ENCODE measurements at places on chromosomes 1 and 21.

GRCh38 chr1:175217721-175218531 lies 25.4 kb upstream of the KIAA0040 start:
- DNase-seq = no peak

DNA sequence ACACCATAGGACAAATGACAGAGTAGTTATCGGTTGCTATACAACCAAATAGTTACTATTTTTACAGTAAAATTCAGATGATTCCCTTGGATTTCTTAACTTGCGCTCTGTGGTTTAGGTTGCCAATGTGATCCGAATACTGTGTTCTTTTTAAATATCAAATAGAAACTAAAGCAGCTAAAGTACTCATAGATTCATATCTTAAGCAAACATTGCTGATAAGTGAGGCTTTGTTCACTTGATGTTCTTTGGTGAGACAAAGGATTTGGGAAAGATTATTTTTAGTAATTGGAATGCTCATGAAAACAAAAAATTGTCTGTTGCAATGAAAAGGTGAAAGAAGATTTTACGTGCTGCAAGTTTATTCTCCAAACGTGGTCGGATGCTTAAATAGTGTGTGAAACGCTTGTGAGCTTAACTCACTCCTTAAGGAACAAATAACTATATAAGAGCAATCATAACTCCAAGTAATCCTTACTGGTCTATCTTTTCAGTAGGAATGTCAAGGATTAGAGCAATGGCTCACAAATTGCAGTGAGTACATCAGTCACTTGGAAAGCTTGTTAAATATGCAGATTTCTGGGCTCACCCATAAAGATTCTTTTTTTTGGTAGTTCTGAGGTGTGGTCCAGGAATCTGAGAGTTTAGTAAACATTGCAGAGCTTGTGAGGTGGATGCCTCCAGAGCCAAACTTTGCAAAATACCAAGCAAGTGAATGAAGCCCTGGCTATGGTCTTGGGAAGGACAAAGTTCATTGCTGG lies 31.8 kb upstream of the PDC start:
- no peak for DNase-seq

DNA sequence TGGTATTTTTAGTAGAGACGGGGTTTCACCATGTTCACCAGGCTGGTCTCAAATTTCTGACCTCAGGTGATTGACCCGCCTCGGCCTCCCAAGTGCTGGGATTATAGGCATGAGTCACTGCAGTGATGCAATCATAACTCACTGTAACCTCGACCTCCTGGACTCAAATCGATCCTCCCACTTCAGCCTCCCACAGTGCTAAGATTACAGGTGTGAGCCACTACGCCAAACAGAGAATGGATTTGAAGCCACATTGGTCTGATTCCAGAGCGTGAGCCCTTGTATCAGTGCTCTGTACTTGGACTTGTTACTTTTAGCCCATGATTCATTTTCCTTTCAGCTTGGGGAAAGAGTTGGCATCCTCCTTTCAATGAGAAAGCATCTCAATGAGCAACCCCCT lies 14.9 kb upstream of the ZNF683 start:
- DNase-seq = no peak

- DNase-seq = peak; percentile 91
Observed at GRCh38 chr21:45973475-45974072, 8.0 kb upstream of the COL6A1 start.

DNA sequence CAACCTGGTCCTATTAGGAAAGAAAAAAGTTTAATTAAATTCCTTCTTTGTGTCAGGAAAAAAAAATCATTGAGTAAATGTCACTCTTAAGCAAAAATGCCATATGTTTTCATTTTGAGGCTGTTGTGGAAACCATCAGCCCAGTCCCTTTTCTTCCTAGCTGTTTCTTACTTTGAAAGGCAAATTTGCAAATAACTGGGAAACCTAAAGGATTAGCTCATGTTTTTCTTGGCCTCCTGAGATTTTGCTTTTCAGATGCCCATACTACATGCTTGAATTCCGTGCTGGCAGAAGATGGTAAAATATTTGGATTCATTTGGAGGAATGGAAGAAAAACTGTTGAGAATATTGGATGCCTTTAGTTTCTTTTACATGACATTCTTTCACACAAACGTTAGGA lies 182.1 kb upstream of the ADAMTS5 start:
- no peak for DNase-seq

DNA sequence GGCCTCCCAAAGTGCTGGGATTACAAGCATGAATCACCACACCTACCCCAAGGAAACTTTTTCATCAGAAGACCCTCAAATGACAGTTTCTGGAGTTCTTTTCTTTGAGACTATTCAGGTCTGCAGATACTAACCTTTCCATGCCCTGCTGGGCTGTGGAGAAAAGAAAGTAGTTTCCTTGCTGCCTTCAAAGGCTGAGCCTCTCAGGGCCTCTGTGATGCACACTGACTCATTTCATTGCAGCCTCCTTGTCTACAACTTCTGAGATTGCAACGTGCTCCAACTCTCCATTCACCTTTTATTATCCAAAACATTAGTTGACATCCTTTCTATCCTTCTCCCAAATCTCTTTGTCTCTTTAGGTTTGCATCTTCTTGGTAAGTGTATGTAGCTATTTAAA lies 8.8 kb upstream of the SAMSN1 start:
- no peak for DNase-seq

GRCh38 chr1:54498383-54499096 lies 49.5 kb upstream of the ACOT11 start:
- DNase-seq = peak; percentile 76

DNA sequence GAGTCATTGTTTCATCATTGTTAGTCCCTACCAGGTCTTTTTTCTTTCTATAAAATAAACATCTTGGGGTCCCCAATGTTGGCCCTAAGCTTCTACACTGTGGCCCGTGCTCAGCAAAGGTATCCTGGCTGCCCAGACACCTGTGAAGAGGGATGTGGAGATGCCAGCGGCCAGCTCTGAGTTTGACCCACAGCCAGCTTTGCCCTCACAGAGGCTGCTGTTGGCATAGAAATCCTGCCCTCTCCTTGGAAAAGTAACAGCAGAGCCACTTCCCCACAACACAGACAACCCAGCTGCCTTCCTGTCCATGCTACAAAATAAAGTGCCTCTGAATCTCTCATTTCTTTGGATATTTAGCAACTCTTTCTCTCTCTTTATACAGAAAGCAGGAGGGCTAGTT lies 6.0 kb downstream of the TRIM62 start:
- no peak for DNase-seq

DNA sequence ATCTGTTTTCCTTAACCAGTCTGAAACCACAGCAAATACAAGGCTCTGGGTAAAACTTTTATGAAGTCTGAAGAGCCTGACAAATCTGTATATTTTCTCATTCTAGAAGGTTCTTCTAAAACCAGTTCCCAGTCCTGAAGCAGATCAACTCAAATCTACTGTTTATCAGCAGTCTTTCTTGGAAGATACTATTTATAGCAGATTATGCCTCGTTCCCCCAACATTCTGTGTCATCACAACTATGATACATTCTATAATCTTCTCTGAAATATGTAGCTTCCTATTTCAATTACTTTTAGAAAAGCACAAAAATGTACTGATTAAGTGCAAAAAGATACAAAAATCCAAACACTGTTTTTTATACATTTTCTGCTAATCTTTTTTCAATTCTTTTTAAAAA lies 67.5 kb downstream of the NIBAN1 start:
- no peak for DNase-seq

- DNase-seq = no peak
Observed at GRCh38 chr1:3563610-3564009, 47.7 kb downstream of the MEGF6 start.

GRCh38 chr1:202154766-202155477 lies 5.5 kb downstream of the PTPN7 start:
- peak; percentile 86 for DNase-seq

- peak; percentile 61 for DNase-seq
Observed at GRCh38 chr1:235624721-235625333, 24.8 kb downstream of the GNG4 start.

GRCh38 chr1:77015748-77016341 lies 148.6 kb downstream of the ST6GALNAC5 start:
- no peak for DNase-seq

- no peak for DNase-seq
Observed at GRCh38 chr1:112332176-112333150, 63.6 kb upstream of the CTTNBP2NL start.

DNA sequence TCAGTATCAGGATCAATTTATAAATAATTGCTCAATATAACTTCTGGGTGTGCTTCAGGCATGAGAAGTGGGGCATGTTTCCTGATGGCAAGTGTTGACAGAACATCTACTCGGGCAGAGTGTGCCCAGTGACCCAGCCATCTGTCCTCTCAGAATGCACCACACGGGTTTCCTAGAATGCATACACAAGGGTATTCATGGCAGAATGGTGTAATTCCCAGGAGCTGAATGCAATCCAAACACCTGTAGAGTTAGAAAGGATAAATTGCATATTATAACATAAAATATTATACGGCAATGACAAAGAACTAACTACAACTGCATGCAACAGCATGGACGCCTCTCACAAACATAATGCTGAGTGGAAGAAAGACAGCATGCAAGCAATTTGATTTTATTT lies 391.9 kb downstream of the SIPA1L2 start:
- DNase-seq = no peak

GRCh38 chr1:9696793-9697192 lies 45.3 kb downstream of the PIK3CD start:
- no peak for DNase-seq

DNA sequence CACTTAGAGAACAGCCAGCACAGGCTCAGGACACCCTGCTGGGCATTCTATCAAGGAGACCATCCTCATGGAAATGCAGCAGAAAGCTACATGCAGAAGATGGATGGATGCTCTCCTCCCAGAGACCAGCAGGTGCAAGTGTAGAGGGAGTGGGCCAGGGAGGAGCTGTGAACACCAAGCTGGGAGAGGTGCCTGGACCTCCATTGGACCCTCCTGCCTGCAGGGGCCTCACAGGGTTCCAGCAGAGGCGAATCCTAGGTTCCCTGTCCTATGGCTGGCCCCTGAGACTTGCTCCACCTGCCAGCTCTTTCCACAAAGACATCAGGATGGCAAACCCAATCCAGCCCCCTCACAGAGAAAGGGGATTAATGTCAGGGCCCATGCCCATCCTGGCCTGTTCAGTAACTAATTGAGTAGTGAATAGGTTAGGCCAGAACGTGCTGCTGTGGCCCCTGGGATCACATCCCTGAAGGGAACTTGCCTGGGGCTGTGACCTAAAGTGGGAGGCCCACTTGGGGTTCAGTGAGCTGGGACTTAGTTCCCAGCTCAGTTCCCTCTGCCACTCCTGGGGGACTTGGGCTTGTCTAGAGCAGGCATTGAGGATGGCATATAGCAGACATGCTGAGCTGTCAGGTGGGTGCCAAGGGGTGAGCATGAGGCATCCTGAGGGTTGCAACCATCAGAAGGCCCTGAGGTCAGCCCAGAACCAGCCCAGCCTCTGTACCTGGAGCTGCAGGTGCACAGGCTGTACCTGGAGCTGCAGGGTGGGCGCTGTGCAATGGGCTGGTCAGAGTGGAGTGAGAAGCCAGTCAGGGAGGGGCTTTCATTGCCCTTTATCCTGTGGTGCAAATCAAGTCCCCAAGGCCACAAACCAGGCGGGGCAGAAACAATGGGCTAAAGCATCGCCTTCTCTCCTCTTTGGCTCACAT lies 22.9 kb upstream of the ZNF678 start:
- no peak for DNase-seq

- no peak for DNase-seq
Observed at GRCh38 chr21:35525443-35525842, 476.3 kb upstream of the RUNX1 start.

GRCh38 chr1:59261537-59261936 lies 35.4 kb upstream of the FGGY start:
- no peak for DNase-seq

DNA sequence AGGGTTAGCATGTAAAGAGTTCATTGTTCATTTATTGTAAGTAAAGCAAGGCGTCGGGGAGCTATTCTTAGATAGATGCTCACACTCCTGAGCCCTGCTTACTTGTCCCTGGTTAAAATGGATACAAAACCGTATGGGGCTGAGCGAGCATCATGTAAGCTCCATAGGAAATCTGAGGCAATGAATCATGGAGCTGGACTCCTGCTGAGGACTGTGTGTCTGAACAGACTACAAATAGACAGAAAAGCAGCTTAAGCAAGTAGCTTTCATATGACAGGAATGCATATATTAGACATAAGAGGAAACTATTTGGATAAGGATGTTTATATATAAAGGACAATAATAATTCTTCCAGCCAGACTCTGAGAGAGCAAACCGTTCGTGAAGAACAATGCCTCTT lies 604.9 kb upstream of the PTBP2 start:
- DNase-seq = no peak

GRCh38 chr1:86394416-86394815 lies 1.7 kb downstream of the ODF2L start:
- DNase-seq = no peak

DNA sequence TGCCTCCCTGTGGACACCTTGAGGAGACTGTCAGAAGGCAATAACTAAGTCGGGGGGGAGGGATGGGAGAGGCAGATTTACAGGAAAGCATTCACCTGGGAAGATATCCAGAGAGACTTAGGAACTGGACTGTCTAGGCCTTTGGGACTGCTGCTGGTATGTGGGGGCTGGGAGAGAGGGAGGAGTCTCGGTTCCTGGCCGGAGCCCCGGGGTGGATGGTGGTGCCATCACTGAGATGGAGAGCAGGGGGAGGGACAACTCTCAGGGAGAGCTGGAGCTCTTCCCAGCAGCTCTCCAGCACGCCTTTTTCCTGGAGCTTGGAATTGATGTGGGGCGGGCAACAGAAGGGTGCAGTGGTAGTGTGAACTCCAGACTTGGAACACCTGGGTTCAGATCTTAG lies 22.1 kb downstream of the PTPRF start:
- no peak for DNase-seq

DNA sequence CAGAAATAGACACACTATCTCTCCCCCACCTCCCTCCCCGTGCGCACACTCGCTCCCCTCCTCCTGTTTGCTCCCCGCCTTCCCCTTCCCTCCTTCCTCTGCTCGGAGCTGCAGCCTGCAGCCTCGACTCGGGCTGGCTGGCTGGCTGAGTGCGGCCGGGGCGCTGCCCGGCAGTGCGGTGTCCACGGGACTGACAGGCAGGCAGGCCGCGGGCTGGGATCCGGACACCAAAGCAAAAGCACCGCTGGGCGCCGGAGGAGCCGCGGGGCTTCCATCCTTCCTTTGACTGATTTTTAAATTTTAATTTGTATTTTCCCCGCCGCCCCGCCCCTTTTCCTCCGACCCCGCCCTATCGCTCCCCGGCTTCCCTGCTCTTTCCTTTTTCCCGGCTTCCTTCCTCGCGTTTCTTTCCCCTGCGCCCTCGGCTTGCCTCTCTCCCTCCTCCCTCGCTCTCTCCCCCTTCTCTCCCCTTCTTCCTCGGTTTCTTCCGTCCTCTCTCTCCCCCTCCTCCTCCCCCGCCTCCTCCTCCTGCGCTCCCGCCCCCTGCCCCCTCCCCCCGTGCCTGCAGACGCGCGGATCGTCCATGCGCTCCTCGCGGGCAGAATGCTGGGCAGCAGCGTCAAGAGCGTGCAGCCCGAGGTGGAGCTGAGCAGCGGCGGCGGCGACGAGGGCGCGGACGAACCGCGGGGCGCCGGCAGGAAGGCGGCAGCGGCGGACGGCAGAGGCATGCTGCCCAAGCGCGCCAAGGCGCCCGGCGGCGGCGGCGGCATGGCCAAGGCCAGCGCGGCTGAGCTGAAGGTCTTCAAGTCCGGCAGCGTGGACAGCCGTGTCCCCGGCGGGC lies 109.4 kb downstream of the NAV1 start:
- DNase-seq = peak; percentile 77
